ENCODE measurements at places on chromosomes 16 and 17. TPM values are rescaled to one million over a fixed set of nuclear protein-coding genes. Genes with fewer than 3 reads are reported as not detected.

Gene ADCY7
- 1.7 TPM for total RNA-seq

Gene CETP
- total RNA-seq = not detected

Gene VMP1
- total RNA-seq = 306 TPM

Gene TEX14
- total RNA-seq = not detected

Gene PNMT
- total RNA-seq = not detected

Gene MT4
- total RNA-seq = not detected

Gene MT1B
- not detected for total RNA-seq

Gene SKAP1
- not detected for total RNA-seq

Gene FAM171A2
- 23.6 TPM for total RNA-seq

Gene STAC2
- not detected for total RNA-seq

Gene TBCD
- 108 TPM for total RNA-seq

Gene ITGB4
- total RNA-seq = 0.06 TPM

Gene KRT33A
- total RNA-seq = not detected

Gene KLHL10
- total RNA-seq = not detected

Gene LDHD
- 3.0 TPM for total RNA-seq

Gene MGAT5B
- 3.7 TPM for total RNA-seq

Gene MAF
- total RNA-seq = not detected

Gene GCGR
- 0.61 TPM for total RNA-seq

Gene KRT39
- not detected for total RNA-seq

Gene RRAD
- total RNA-seq = not detected

Gene CD300LB
- not detected for total RNA-seq

Gene KIF22
- 171 TPM for total RNA-seq

Gene HBQ1
- total RNA-seq = 1.1 TPM

Gene SPSB3
- total RNA-seq = 27.3 TPM

Gene RHBDL3
- total RNA-seq = 1.6 TPM

Gene TNFRSF13B
- not detected for total RNA-seq

Gene KRTAP2-1
- total RNA-seq = not detected

Gene OMG
- total RNA-seq = 8.2 TPM

Gene KPNA2
- 199 TPM for total RNA-seq

Gene MFAP4
- not detected for total RNA-seq

Gene FOXF1
- 0.06 TPM for total RNA-seq

Gene CLDN6
- 1.7 TPM for total RNA-seq

Gene KRTAP4-3
- total RNA-seq = not detected

Gene NHERF2
- total RNA-seq = 20.5 TPM

Gene VASN
- 14.4 TPM for total RNA-seq

Gene KRTAP4-4
- not detected for total RNA-seq

Gene HBA1
- not detected for total RNA-seq

Gene C17orf50
- not detected for total RNA-seq

Gene MIS12
- total RNA-seq = 18.4 TPM

Gene NUPR1
- 113 TPM for total RNA-seq

Gene SLC25A39
- 335 TPM for total RNA-seq

Gene CBX2
- total RNA-seq = 35.8 TPM

Data from G401 (cell line).